Gastrocnemius medialis (tissue), 4 donors: ENCODE measurements at places on chromosomes 4 and X. TPM values are rescaled to one million over a fixed set of nuclear protein-coding genes. Genes with fewer than 3 reads are reported as not detected.

DNA sequence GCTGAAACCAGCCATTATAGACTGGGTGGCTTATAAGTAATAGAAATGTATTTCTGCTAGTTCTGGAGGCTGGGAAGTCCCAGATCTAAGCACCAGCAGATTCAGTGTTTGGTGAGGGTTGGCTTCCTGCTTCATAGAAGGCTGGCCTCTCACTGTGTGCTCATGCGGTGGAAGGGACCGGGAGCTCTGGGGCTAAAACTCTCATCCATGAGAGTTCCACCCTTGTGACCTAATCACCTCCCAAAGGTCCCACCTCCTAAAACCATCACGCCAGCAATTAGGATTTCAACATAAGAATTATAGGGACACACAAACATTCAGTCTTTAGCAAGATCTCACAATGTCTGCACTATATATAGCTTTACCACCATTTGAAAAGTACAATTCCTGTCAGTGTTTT, 215.2 kb downstream of the CBR4 start:
- peaks cover 35% of the 10 kb centered on the region for H3K4me1 ChIP-seq
- H3K36me3 ChIP-seq = no peaks in the 10 kb centered on the region
- no peak overlapping the region for H3K4me3 ChIP-seq
- no peaks in the 10 kb centered on the region for H3K27me3 ChIP-seq
- DNase-seq = no peak

GPM6B gene
- total RNA-seq = 3.6 TPM

- DNase-seq = no peak
- peaks cover 4% of the 10 kb centered on the region for H3K4me1 ChIP-seq
- no peaks in the 10 kb centered on the region for H3K36me3 ChIP-seq
- H3K27me3 ChIP-seq = no peaks in the 10 kb centered on the region
- peak overlapping the region; percentile 6 for H3K27ac ChIP-seq
- no peak overlapping the region for H3K4me3 ChIP-seq
Observed at GRCh38 chr4:76831711-76832373, 66.1 kb downstream of the SOWAHB start.

GRCh38 chr4:65566473-65566872, 103.8 kb downstream of the EPHA5 start:
- no peak for DNase-seq
- H3K4me1 ChIP-seq = no peaks in the 10 kb centered on the region
- no peaks in the 10 kb centered on the region for H3K36me3 ChIP-seq
- no peak overlapping the region for H3K4me3 ChIP-seq
- H3K27ac ChIP-seq = no peak overlapping the region

ARMCX5 gene
- 2.4 TPM for total RNA-seq

POLN gene
- total RNA-seq = 0.71 TPM

GPRASP2 gene
- 2.8 TPM for total RNA-seq

GRCh38 chr4:10803713-10804343, 119.3 kb upstream of the CLNK start:
- H3K27me3 ChIP-seq = no peaks in the 10 kb centered on the region
- H3K27ac ChIP-seq = no peak overlapping the region
- H3K36me3 ChIP-seq = no peaks in the 10 kb centered on the region

GRCh38 chr4:165369522-165369921, 9.3 kb upstream of the CPE start:
- H3K4me1 ChIP-seq = no peaks in the 10 kb centered on the region
- no peak overlapping the region for H3K4me3 ChIP-seq
- H3K36me3 ChIP-seq = no peaks in the 10 kb centered on the region
- DNase-seq = no peak
- no peaks in the 10 kb centered on the region for H3K27me3 ChIP-seq
- no peak overlapping the region for H3K27ac ChIP-seq

DNA sequence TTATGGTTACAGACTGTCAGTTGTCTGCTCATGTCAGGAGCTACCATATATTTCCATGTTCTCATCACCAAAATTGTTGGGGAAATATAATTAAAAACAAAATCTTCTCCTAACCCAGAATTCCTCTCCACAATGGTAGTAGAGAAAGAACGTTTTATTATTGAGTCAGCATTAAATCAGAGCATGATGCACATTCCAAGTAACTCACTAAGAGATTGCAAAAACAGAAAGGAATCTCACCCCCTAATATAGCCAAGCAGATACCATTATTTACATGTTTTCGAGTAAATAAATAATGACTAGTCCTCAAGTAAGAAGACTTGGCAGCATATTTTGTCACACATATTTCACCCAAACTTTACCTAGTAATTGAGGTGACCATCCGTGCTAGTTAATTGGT, 36.2 kb upstream of the ARHGEF6 start:
- no peak for DNase-seq
- no peaks in the 10 kb centered on the region for H3K4me1 ChIP-seq
- no peak overlapping the region for H3K27ac ChIP-seq
- H3K27me3 ChIP-seq = no peaks in the 10 kb centered on the region
- H3K4me3 ChIP-seq = no peak overlapping the region

DNA sequence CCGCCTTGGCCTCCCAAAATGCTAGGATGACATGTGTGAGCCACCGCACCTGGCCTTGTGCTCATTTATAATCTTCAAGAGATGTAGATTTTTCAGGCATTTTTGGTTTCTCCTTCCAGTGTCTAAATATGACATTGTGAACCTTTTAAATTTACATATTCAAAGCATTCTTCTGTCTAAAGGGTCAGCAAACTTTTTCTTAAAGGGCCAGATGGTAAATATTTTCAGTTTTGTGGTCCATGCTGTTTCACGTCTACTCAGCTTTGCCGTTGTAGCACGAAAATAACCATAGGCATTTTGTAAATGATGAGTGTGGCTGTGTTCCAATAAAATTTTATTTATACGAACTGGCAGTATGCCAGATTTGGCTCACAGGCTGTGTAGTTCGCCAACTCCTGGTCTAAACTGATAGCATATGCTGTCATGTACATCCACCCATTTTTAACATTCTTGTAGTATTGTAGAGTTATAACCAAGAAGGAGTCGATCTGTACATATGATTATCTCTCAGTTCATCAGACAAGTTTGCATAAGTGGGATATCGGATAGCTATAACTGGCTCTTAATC, 12.7 kb upstream of the GCNA start:
- H3K4me3 ChIP-seq = no peak overlapping the region
- no peaks in the 10 kb centered on the region for H3K4me1 ChIP-seq
- H3K27me3 ChIP-seq = no peaks in the 10 kb centered on the region
- no peaks in the 10 kb centered on the region for H3K36me3 ChIP-seq
- DNase-seq = no peak

HERC5 gene
- total RNA-seq = 1.5 TPM
